ENCODE measurements at places on chromosomes 7 and 10.

DNA sequence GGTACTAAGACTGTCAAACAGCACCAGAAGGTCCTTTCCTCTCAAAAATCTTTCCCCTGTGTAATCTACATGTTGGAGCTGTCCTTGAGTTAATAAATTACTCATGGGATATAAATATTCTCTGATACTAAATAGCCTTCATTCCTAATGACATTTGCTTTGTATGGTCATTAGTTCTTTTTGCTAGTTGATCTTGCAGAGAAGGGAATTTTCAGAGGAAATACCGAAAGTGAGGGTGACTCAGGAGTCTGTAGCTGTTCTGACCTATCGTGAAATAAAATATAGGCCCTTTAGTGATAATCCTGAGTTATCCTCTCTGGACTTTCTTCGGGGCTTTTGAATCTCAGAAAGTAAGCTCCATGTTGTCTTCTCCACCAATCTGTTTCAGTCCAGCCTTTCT lies 19.4 kb upstream of the CLDN12 start:
- no peak for DNase-seq

- no peak for DNase-seq
Measured at GRCh38 chr7:45069444-45070253, 19.1 kb downstream of the NACAD start.

- DNase-seq: no peak
Measured at GRCh38 chr7:102814025-102814471, 65.2 kb downstream of the FAM185A start.

- no peak for DNase-seq
Measured at GRCh38 chr10:98331885-98332284, 63.9 kb upstream of the LOXL4 start.

All from osteocyte (in vitro differentiated cells).